ENCODE measurements at places on chromosomes 3 and 15.
A peak's percentile ranks its signal among the peaks of the same experiment; 100 is the strongest.

DNA sequence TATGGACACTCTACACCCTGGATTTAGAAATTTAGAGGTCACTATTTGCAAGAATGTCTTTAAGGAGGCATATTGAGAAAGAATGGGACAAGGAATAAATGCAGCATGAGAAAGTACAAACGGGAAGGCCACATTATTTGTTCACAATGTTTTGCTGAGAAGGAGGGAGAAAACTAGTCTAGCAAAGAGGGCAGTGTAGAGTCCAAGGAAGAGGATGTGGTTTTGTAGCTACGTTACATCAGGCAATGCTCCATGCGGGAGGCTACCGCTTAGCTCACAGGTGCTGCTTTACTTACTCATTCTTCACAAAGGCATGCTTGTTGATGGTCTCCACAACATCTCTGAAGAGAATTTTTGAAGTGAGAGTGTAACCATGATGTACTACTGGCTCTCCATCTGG, 191.1 kb downstream of the PLCH1 start:
- DNase-seq: no peak

DNA sequence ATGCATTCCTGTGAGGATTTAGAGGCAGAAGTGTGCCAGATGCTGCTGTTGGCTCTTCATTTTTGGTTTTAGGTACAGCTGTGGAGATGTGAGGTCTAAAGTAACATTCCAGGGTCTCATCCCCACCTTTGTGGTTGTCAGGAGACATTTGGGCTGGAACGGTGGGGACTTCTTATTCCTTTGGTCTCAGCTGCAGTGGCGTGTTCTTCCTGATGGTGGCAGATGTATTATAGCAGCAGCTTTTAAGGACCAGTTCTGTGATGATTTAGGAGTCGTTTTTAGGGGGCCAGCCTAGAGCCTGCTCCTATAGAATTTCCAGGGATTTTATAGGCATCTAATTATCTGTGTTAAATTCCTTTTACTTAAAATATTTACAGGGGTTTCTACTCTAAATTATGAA, 221.0 kb upstream of the EOMES start:
- DNase-seq: peak; percentile 19

DNA sequence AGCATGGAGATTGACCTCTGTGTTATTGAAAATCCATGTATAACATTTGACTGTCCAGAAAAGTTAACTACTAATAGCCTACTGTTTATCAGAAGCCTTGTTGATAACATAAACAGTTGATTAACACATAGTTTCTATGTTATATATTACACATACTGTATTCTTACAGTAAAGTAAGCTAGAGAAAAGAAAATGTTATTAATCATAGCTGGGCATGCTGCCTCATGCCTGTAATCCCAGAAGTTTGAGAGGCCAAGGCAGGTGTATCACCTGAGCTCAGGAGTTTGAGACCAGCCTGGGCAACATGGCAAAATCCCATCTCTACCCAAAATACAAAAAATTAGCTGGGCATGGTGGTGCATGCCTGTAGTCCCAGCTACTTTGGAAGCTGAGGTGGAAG, 163.3 kb downstream of the EPHA6 start:
- DNase-seq: no peak

- peak; percentile 85 for DNase-seq
Measured at GRCh38 chr3:64023187-64023860, at the start of gene PSMD6. Gene PSMD6 (minus strand): TSS chr3:64023494. CDS start chr3:64023419, 75 bp downstream.

DNA sequence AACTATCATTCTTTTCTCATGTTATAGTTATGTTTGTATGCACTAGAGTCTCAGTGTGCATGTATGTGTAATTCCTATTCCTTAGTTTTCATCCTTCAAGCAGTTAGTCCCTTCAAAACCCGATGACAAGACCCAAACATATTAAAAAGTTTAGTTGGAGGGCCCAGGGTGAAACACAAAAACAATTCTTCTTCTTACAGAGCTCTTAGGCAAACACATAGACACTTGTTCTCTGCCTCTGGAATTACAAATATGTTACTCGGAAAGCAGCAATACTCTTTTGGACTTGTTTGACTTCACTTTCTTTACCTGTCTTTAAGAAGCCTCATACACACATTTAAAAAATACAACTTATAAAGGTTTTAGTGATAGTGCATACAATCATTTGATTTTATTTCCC, 763 bp upstream of the CNTN6 start:
- no peak for DNase-seq

DNA sequence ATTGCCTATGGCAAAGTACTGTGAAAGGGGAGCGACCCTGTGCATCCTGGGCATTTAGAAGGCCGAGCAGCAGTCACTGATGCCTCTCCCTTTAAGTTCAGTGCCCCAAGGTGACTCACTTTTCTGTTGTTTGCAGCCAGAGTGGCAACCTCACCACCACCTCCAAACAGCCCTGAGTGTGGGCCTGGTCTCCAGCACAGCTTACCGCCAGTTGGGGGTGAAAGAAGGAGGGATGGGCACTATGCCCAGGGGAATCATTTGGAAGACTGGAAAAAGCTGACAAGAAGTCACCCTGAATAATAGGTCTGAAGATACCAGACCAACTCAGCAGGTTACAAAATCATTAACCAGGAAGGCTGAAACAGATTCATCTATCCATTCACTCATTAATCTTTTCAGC, 571.8 kb downstream of the EPHB1 start:
- DNase-seq: no peak

GRCh38 chr3:31544634-31545033, 11.9 kb downstream of the STT3B start:
- peak; percentile 16 for DNase-seq

DNA sequence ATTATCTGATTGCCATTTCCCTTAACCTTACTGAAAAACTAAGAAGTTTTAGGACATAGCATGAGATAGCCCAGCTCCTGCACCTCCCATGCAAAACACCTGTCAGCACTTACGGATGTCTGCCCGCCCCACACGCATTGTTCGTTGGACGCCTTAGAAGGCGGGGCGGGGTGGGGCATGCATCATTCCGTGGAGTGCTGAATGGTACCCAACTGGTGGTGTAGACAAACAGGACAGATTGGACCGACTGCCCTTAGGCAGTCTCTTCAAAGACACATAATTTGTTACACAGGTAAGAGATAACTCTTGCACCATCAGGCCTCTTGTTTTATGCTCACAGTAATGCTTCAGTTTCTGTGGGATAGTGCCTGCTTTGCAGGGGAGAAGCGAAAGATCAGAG, 93.8 kb downstream of the SMAD6 start:
- DNase-seq: no peak

DNA sequence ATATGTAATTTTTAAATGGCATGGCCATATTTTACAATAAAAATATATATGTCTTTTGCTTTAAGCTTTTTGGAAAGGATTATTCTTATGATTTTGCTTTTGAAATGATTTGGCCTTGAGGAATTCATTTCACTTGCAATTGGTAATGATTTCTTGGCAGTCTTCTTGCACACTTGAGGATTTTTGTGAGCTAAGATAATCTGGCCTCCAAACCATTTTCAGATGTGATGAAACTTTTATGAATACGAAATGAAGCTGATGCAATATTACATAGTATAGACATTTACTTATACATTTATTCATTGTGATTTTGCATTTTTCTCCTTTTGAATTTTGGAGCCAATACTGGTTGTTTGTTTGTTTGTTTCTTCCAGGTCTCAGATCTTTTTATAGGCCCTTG, 6.4 kb upstream of the SH2D7 start:
- peak; percentile 79 for DNase-seq

DNA sequence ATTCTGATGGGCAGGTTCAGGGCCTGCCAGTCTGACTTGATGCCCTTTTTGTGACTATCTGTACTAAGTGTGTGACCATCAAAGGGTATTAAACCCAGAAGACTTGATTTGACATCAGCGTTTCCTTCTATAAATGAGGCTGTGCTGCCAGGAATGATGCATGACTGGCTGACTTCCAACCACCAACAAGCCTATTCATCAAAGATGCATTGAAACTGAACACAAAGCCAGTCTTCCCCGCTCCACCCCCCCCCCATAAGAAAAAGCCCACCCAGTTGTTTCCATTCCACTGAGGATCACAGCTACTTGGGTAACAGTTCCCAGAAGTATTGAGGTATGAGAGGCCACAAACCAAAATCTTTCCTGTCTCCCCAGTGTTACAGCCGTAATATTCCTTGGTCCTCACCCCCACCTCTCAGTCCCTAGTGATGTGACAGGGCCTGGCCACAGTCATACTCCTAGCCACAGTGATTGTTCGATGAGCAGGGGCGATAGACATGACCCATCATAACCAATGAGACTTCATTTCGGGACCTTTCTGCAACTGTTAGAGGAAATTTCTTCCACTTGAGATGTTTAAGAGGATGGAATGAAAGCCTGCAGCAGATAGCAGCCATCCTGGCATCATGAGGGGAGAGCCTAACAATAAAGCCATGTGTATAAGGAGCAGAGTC, 22.6 kb downstream of the SH3BP5 start:
- no peak for DNase-seq

DNA sequence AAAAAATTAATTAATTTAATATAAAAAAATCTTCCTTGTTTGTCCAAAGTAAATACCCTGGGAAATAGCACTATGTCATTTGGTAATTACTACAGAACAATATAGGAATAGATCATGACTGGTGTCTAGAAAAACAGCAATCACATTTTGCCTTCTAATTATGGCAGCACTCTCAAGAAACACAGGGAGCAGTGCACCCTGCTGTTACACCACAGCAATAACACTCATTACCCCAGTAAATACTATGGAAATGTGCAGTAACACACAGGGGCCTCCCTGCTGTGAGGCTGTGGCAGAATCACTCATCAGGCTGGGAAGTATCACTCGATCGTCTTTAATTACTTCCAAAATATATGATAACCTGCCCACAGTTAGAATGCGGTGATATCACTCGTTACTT, 646.0 kb downstream of the TUSC7 start:
- peak; percentile 3 for DNase-seq

DNA sequence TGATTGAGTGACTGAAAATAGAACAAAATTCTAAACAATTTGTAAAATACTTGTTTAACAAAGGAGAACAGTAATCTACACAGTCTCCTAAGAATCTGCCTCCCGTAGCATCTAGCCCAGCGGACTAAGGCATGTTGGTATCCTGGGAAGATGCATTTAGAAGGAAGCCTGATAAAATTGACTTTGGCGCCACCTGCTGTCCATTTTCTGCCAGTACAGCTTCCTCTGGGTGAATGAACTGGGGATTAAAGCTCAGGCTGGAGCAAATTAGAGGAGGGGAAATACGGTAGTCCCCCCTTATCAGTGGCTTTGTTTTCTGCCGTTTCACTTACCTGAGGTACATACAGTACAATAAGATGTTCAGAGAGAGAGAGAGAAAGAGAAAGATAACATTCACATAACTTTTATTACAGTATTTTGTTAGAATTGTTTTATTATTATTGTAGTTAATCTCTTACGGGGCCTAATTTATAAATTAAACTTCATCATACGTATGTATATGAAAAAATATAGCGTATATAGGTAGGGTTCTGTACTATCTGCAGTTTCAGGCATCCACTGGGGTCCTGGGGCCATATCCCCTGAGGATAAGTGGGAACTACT, 191.6 kb downstream of the GAP43 start:
- peak; percentile 83 for DNase-seq

DNA sequence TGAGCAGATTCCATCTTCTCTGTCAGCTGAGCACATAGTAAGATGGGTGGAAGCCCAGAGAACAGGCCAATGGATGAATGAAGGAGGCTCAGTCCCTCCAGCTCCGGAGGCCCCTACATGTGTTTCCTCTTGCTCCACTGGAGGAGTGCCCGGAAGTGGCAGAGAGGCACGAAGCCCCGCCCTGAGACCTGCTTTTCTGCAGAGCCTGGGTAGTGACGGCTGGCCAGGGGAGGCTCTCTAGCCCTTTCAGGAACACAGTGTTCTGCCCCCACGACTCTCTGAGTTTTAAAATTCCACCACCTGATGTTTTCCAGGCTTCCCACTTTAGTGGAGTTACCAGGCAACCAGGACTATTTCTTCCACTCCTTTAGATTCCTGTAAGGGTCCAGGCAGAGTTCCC, 149.4 kb upstream of the SLC6A11 start:
- DNase-seq: no peak

- no peak for DNase-seq
Measured at GRCh38 chr3:197356275-197356674, 57.9 kb upstream of the DLG1 start.

DNA sequence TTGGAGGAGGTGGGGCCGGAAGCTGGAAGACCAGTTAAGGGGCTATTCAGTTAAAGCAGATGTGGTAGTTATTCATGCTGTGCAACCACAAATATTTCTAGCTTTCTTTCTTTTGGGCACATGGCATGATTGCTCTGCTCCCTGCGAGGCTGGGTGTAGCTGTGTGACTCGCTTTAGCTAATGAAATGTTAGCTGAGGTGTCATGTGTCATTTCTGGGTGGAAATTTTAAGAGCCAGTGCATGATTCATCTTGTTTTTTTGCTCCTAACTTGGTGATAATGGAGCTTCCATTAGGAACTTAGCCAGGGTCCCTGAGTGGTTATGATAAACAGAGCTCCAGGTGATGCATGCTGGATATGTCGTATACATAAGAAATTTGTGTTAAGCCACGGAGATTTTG, 300.6 kb downstream of the SATB1 start:
- peak; percentile 29 for DNase-seq

DNA sequence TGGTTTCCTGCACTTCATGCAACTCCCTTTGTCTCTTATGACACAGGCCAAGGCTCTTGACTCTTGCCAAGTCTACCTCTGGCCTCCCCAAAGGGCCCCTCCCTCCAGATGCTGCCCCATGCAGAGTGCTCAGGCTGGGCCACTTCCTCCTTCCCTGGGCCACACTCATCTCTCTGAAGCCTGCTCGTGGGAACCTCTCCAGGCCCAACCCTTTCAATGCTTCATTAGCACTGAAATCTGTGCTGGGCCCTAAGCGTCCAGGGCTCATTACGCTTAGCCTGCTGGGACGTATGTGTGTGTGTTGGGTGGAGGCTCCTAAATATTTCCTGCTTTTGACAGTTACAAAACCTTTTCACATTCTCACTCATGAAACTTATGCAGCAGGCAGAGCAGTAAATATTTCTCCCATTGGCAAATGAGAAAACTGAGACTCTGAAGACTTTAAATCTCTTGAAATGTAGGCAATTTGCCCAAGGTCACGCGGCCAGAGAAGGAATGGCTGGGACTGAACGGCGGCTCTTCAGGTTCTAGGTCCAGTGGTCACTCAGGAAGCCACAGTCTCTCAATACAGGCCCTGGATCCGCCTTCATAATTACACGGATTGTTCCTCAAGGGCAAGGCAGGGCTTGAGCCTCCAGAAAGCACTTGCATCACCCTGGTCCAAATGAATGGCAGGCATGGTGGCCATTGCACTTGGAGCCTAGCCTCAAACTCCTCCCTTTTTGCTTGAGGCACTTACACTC, 241.7 kb upstream of the HES1 start:
- no peak for DNase-seq

DNA sequence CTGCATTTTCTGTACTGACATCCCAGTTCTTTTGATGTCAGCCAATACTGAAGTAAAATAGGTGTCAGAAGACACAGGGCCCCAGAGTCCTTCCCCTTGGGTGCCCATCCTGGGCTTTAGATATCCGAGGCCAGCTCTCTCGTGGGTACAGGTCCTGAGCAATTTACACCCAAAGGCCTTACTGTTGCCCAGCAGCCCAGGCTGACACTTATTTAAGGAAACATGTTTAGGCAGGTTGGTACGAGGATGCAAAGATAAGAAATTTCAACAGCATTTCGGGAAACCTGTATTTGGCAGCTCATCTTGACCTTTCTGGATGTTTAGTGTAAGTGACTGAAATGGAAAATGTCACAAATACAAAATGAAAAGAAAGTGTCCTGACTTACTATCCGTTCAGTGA, 130.0 kb upstream of the IL12A start:
- DNase-seq: no peak

- peak; percentile 31 for DNase-seq
Measured at GRCh38 chr15:89442671-89443307, 53.6 kb downstream of the RHCG start.

GRCh38 chr15:59686389-59686788, 2.7 kb downstream of the BNIP2 start:
- no peak for DNase-seq

All from fibroblast of pulmonary artery (primary cell).